Ureter (tissue), 1 donor: ENCODE measurements at places on chromosomes 7 and 10. TPM values are rescaled to one million over a fixed set of nuclear protein-coding genes. Genes with fewer than 3 reads are reported as not detected.

DNA sequence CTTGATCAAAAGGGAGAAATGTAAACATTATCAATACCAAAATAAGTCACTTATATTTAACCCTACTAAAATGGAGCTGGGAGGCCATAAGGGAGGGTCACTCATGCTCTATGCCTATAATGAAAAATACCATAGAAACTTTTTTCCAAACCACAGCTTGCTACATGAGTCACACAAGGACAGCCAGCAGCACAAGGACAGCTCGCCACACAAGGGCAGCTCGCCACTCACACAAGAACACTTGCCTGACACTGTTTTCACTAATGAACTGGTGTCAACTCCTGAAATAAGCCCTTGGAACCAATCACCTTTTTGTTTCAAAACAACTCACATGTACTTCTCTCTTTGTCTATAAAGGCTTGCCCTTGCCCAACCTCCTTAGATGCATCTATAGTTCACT lies 43.3 kb downstream of the FRMPD2 start:
- DNase-seq: no peak

- DNase-seq: peak; percentile 73
Observed at GRCh38 chr10:110502851-110503301, 5.2 kb downstream of the DUSP5 start.

DNA sequence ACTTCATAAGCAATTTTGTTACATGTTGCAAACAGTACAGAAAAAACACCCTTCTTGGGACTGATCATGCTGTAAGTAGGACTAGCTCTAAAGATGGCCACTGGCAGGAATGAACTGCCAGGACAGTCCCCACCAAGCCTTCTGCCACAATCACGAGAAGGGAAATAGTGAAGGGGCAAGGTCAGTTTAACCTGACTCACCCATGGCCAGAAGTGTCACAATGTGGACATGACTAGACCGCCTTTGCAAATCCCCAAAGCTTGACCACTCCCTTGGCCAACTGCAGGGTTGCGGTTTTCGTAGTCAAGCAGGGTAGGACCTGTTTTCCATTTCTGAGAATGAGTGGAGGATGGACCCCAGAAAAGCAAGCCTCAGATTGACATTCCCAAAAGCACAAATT lies 19.4 kb upstream of the FRAT2 start:
- no peak for DNase-seq

- no peak for DNase-seq
Observed at GRCh38 chr7:22184549-22185199, 172.3 kb downstream of the RAPGEF5 start.

DNA sequence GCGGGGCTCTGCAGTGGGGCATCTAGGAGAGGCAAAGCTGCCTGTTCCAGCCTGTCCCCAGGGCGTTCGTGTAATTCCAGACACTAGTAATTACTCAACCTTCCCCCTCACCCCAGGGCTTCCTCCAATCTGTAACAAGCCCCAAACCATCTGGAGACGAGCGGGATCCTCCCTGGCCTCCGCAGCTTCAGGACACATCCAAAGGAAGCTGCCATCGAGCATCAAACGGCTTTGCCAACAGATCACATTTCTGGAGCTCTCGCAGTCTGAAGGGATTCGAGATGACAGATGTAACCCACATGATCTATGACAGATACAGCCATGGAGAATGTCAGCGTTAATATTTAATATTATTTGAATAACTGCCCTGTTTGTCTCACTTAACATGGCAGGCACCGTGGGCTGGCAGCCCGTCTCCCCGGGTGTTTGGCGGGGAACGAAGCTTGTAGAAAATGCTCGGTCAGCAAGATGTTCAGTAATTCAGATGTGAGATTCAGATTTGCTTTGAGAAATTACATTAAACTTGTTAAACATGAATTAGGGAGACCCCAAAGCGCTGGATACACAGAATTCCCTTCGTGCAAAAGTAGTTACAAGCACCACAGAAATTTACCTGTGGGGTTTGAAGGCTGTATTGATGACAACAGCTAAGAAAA lies 108.5 kb upstream of the C7orf33 start:
- DNase-seq: no peak

DNA sequence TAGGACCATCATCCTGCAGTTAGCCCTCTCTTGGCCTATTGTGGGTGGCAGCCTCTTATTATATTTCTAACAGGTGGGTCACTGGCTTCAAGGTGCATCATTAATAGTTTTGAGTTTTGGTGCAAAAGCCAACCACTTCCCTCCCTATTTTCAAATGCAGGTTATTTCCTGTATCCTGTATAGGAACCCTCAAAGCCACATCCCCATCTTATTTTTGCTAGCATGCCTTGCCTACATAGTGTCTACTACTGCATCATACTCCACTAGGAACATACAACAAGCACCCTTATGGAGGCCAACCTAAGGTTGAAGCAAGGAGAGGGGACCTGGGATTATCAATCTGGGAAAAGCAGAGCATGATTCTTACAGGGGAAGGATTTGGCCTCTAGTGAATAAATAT lies 264.4 kb downstream of the BBS9 start:
- DNase-seq: no peak

GRCh38 chr10:78437407-78437768 lies 403.7 kb downstream of the RPS24 start:
- no peak for DNase-seq

GRCh38 chr7:33639552-33640197 lies 265.7 kb upstream of the BMPER start:
- DNase-seq: no peak

GRCh38 chr7:98123365-98123696 lies 16.7 kb downstream of the LMTK2 start:
- DNase-seq: no peak

DNA sequence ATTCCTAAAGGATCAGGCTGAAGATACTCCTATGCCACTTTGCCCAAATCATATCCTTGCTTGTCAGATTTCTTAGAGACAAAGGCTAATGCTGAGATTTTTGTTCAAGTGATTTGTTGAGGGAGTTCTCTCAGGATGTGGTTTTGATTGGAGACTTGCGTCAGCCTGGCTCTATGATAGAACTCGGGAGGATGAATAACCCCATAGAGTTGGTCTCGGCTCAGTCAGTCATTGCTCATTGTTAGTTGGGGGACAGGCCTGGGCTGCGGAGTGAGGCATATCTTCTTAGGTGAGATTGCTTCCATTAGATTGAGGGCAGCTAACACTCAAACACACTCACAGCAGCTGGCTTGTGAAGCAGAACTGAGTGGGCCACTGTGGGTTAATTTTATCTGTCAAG lies 203.4 kb downstream of the KIF20B start:
- DNase-seq: no peak

- no peak for DNase-seq
Observed at GRCh38 chr7:125375942-125376341, 446.3 kb upstream of the POT1 start.

DNA sequence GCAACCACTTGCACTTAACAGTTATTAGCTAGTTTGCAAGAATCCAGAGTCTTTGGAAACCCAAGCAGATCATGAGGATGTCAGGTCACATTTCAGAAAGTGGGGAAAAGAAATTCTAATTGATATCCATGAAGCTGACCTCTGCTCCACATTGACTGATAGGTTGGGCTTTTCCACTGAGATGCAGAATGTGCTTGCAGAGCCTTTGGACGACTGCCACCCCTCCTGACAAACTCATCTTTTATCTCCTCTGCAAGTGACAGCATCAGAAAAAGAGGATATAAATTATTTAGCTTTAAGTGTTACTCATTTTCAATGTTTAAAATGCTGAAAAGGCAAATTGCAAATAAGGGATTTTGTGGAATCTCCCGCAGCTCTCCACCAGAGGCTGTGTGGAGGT lies 75.3 kb downstream of the C10orf90 start:
- DNase-seq: no peak

DNA sequence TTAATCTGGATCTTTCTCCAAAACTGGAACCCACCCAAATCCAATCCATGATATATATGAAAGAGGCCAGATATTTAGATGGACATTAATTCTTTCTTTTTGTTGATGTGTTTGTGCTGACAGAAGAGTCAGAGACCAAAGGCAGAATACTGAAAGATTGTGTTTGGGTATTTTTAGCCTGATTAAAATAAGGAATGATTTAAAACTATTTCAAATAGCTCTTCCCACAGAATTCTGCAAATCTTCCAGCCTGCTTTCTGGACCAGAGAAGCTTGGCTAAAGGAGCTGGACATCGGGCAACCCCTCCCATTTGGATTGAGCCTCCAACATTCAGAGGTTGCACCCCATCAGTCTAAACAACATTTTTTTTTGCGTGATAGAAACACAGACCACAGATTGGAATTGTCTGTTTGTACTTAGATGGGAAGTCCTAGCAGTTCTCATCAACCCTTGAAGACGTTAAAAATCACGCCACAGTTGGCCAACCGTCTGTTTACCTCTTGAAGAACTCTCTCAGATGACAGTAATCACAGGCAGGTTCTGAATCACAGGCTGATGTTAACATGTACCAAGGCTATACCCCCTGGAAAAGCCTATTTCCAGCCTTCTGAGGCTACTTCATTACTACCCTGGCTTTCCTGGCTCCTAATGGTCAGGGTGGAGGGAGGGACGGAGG lies 155.2 kb upstream of the NRP1 start:
- DNase-seq: no peak

DNA sequence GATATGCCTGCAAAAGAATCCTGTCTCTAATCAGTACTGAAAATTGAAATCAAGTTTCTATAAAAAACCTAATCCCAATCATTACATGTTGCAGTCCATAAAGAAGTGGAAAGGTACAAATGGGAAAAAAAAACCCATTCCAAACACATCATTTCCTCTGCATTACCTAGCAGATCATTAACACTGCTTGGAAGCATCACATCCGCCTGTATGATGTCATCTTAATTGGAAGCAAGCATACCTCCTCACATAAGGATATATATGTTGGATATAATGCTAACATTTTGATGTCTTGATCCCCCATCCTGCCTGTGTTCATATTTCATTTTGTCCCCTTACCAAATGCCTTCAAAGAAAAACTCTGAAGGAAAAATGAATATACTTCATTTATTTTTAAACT lies 241.3 kb upstream of the AOAH start:
- DNase-seq: no peak

- DNase-seq: no peak
Observed at GRCh38 chr10:110396284-110396651, 91.5 kb upstream of the SMNDC1 start.

DNA sequence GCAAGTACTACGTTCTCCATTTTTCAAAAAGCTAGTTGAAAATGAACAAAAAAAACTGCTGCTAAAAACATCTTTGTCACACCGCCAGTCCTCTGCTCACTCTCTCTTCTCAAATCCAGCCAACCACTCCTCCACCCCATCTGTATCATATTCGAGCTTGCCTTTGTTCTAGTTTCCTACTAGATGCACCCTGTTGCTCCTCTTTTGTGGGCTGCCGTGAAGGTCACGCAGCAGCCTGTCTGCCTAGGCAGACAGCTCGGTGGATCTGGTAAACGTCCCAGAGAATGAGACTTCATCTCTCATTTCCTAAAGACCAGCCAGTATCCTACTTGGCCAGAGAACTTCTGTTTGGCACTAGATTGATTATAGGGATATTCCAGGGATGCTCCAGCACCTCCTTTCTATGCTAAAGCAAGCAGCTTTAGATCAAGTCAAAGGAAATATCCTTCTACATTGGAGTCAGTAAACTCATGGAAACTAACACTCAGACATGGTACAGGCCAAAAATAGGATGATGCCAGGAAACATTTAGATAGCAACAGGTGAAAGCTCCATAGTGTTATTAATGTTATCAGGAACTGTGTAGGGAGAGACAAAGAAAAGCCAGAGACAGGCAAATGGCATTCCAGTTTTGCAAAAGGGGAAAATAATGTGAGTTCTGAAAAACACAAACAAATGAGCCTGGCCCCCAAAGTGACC lies 8.7 kb upstream of the PLXNA4 start:
- no peak for DNase-seq

DNA sequence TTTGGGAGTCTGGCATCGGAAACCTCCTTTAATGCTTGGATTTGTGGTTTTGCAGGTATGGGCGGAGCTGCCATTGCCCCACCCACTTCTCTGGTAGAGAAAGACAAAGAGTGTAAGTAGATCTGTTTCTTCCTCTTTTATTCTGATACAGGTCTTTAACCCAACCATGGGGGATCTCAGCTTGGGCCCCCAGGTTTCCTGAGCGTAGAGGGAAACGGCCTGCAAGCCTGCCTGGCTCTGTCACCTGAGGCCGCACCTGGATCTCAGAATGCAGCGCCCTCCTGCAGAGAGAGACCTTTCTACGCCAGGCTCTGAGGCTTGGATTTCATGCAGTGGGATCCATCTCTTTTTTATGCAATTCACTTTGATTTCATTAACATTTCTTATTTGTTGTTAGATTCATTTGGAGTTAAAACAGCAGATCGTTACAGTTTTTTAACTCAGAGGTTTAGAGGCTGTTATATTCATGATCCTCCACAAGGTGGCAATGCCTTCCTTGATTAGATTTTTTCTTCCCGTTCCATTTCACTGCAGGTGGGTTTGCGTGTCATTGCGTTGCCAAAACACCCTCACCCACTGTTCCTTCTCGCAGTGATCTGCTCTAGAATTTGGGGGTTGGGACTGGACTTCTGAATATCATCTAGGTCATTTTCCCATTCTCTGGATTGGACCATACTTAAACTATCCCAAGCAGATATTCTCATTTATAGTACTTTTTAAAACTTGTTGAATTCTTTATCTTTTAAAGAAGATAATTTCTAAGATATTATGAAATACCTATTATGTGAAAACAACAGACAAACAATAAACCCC lies 20.0 kb downstream of the RBM17 start:
- DNase-seq: no peak

- DNase-seq: no peak
Observed at GRCh38 chr7:48033922-48034321, 1.4 kb upstream of the C7orf57 start.

GRCh38 chr10:6396652-6397051 lies 183.4 kb downstream of the PRKCQ start:
- no peak for DNase-seq

- DNase-seq: no peak
Observed at GRCh38 chr10:52959810-52960209, 187.2 kb upstream of the MBL2 start.

- no peak for DNase-seq
Observed at GRCh38 chr7:121475806-121476205, 79.7 kb upstream of the FAM3C start.

GRCh38 chr10:73905256-73906020 lies 5.5 kb upstream of the PLAU start:
- DNase-seq: no peak

- DNase-seq: no peak
Observed at GRCh38 chr7:111568419-111568818, 6.1 kb upstream of the IMMP2L start.

GRCh38 chr7:2371329-2371728 lies 16.7 kb downstream of the EIF3B start:
- no peak for DNase-seq

CC2D2B gene
- total RNA-seq: 7.0 TPM

TMEM130 gene
- total RNA-seq: 1.6 TPM

RBM28 gene
- total RNA-seq: 48.8 TPM

WDR86 gene
- 4.3 TPM for total RNA-seq

SUN3 gene
- not detected for total RNA-seq
